Choroid plexus epithelial cell (primary cell): ENCODE measurements at places on chromosomes 11 and 22.

- DNase-seq, result no peak
These were observed 7.4 kb upstream of the INCENP start for GRCh38 chr11:62116451-62116850.

GRCh38 chr22:42292732-42293520 is 22.5 kb upstream of the TCF20 start:
- no peak for DNase-seq

GRCh38 chr11:2198621-2199365 is 27.2 kb upstream of the TH start:
- no peak for DNase-seq

GRCh38 chr11:9643751-9644150 is 20.1 kb upstream of the SWAP70 start:
- no peak for DNase-seq

DNA sequence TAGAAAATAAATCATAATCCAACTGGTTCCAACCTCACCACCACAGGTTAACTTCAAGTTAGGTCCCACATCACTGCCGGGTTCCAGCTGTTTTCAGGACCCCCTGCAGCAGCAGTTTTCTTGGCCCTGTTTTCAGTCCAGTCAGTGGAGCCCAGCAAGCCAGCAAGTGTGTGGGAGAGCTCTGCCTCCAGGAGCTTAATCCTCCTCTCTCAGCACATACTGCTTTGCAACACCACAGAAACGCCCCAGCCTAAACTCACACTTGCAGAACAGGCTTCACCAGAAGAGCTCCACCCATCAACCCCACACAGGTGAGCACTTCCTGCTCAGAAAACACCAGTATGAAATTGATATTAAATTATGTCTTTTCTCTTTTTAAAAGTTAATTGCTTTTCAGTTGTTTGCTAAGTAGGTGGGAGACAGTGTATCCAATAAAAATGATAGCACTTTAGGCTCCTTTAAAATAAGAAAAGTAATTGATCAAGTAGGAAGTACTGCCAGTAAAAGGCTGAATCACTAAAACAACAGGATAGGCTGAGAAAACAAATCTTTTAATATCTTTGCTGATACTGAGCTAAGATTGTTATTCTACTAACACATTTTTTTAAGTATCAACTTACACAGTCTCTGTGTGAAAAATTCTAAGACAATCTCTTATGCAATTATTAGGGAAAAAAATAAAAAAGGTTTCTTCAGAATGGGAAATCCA is 81.5 kb upstream of the TP53AIP1 start:
- DNase-seq, result peak; percentile 61

GRCh38 chr11:38598418-38598817 is 2000.4 kb upstream of the RAG2 start:
- no peak for DNase-seq

DNA sequence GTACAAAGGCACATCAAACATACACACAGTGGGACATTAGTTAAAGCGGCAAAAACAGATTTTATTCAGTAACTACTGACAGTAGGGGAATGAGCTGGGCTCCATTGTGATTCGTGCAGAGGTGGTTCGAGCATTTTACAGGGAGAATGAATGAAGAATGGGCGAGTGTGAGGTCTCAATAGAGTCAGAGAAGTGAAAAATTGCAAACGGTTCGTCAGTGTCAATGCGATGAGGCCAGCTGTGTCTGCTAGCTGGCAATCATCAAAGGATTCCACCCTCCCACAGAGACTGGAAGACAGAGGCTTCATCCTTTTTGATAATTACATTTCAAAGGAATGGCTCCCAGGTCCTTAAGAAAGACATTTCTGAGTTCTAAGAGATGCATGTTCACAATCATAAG is 17.4 kb downstream of the OR4D9 start:
- no peak for DNase-seq

DNA sequence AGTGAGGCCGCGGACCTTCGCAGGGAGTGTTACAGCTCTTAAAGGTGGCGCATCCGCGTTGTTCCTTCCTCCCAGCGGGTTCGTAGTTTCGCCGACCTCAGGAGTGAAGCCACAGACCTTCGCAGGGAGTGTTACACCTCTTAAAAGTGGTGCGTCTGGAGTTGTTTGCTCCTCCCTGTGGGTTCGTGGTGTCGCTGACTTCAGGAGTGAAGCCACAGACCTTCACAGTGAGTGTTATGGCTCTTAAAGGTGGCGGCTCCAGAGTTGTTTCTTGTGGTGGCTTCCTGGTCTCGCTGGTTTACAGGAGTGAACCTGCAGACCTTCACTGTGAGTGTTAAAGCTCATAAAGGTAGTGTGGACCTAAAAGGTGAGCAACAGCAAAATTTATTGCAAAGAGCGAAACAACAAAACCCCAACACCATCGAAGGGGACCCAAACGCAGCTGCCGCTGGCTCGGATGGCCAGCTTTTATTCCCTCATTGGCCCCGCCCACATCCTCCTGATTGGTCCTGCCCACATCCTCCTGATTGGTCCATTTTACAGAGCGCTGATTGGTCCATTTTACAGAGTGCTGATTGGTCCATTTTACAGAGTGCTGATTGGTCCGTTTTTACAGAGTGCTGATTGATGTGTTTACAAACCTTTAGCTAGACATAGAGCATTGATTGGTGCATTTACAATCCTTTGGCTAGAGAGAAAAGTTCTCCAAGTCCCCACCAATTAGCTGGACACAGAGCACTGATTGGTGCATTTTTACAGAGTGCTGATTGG is 1.2 kb upstream of the TMEM45B start:
- no peak for DNase-seq

GRCh38 chr11:106670069-106670468 is 348.2 kb downstream of the GUCY1A2 start:
- DNase-seq, result no peak

DNA sequence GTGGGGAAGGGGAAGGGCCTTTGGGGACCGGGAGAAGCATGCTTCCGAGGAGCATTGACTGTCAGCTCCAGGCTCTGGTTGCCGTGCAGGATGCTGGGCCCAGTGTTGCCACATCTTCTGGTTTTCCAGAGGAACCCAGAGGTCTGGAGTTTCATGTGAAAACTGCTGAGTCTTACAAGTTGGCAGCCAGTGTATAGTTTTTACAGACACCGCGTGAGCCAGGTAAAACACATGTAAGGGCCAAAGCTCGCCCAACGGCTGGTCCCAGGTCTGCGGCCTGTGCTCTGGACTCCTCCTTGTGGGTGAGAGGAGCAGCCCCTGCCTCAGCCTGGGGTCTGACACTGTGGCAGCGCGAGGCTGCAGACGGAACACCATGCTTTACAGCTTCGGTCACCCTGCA is 18.4 kb upstream of the SORL1-AS1 start:
- DNase-seq, result no peak

GRCh38 chr11:134906356-134906955 is 494.4 kb upstream of the B3GAT1 start:
- no peak for DNase-seq

DNA sequence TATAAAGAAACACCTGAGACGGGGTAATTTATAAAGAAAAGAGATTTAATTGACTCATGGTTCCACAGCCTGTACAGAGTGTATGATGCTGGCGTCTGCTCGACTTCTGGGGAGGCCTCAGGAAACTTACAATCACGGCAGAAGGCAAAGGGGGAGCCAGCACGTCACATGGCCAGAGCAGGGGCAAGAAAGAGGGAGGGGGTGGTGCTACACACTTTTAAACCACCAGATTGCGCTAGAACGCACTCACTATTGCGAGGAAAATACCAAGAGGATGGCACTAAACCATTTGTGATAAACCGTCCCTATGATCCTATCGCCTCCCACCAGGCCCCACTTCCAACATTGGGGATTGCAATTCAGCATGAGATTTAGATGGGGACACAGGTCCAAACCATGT is 79.7 kb upstream of the CARD18 start:
- DNase-seq, result no peak

DNA sequence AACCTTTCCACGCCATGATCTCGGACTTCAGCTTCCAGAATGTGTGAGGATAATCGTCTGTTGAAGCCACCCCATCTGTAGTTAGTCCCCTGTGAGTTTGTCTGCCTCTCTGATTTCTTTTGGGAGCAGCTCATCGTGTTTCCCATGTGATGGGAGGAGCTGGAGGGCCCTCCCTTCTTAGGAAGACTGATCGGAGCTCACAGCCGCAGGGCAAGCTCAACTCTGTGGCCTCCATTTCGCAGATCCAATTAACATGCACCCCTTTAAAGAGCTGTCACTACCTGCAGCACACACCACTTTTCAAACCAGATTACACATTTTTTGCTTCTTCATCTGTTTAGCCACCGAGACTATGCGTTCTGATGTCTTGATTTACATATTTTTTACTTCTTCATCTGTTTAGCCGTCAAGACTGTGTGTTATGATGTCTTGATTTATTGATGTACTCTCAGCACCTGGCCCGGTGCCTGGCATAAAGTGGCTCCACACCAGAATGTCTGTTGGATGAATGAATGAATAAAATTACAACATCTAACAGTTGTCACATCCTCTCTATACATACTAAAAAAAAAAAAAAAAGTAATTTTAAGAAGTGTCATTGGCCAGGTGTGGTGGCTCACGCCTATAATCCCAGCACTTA is 14.9 kb upstream of the PPFIA1 start:
- DNase-seq, result no peak

GRCh38 chr22:41461901-41462300 is 6.6 kb downstream of the PHF5A start:
- DNase-seq, result no peak

DNA sequence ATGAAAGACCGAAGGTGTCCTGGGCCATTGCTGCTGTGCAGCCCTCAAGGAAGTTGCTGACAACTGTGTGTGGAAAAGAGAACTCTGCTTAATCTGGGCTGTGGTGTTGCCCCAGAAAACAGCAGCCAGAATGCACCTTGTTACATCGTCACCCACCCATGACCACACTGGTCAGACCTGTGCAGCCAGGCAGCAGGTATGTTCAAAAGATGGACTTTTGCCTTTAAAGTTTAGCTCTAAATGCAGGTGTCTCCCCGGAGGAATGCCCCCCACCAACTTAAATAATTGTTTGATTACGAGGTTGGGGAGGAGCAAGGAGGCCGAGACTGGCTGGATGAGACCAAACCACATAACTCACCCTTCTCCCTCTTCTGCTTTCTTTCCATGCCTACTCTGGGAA is 15.3 kb upstream of the POLA2 start:
- no peak for DNase-seq

- no peak for DNase-seq
These were observed 97.2 kb downstream of the GRIK4 start for GRCh38 chr11:120608760-120609211.

DNA sequence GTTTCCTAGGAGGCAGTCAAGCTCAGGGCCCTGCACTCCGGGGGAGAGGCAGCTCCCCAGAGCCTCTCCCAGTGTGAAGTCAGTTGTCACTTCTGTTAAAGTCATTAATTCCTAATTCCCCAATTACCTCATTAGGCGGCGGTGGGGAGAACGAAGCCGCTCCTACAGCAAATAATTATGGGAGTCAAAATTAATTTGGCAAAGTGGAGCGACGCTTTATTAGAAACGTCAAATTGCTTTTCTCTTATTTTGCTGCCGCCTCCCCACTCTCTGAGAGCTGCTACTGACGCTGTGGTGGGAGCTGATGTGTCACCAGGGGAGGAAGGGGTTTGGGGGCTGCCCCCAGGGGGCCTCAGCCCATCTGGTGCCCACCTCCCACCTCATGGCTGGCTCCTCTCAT is 41.6 kb downstream of the SLC22A12 start:
- DNase-seq, result no peak

DNA sequence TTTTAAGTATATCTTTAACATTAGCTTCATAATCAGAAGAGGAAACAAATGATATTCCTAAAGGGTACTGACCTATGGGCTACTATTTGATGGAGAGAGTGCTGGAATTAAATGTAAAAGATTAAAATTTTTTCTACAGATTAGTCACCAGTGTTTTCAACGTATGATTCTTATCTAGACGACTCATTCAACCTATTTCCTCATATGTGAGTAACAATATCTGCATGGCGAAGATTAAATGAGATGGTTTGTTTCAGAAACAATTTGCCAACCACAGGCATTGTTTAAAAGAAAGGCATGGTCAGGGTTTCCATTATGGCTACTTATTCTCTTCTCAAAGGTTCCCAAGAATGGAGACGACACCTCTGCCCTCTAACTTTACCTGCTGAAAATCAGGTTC is 20.4 kb downstream of the OR56B4 start:
- DNase-seq, result no peak

DNA sequence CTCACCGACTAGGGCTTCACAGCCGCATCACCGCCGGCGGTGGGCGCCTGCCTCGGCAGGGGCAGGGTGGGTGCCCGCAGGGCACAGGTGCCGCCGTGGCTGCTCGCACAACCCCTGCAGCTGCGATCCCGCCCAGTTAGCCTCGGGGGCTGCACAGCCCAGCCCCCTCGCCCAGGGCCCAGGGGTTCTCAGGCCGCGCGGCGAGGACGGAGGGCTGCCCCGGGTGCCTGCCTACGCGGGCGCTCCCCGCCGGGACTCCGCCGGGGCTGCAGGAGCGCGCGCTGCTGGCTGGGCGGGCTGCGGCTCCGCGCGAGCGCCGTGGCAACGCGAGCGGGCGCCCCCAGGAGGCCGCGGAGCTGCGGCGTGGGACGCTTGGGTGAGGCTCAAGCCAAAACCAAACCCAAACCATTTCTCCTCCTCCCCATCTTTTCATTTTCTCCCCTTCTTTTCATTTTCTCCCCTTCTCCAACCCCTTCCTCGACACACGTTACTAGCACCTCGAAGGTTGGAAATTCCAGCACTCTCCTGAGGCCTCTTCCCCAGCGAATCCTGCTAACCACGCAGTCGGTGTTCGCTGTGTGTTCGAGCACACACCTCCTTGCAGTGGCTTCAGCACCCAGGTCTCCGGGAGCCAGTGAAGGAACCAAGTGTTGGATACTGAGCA is at the start of gene MICAL3:
Gene MICAL3 (minus strand): TSS at position 286 of the 664 bp plus-strand sequence. CDS start 117,749 bp downstream, outside the sequence.
- DNase-seq, result peak; percentile 64

GRCh38 chr22:46801331-46801811 is 38.9 kb downstream of the TBC1D22A start:
- DNase-seq, result no peak

DNA sequence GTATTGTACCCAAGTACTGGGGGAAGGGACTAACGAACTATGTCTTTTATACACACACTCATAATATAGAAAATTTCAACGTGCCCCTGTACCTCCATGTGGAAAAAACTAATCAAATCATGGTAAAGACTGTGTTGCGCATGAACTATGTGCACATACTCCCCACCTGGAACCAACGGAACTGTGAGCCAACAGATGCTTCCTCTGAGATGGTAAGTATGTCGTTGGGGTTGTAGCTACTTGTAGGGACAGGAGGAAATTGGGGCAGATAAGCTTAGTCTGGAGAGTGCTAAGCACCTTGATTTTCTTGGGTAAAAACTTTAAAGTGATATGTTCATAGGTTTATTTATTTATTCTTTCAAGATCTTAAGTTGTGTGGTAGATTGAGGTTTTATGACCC is 40.1 kb downstream of the GLYAT start:
- DNase-seq, result no peak
